ENCODE measurements at places on chromosomes 4 and X. TPM values are rescaled to one million over a fixed set of nuclear protein-coding genes. Genes with fewer than 3 reads are reported as not detected.

DNA sequence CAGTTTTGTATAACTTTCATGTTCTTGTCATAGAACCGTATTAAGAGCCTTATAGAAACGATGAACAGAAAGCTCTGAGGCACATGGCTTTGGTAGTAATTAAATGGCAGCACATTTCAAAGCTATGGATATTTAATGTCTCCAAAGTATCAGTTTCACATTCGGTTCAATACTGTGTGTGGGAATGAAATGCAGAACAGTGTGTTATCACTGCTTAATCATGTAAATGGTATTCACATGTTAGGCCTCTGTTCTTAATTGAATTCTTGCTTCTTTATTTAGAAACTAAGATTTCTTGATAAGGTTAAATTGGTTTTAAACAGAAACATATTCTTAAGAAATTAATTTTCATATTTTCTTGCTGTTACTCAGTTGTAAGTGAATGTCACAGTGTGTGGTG lies 701.0 kb upstream of the PITX2 start:
- no peak for DNase-seq

GRCh38 chr4:177251237-177251636 lies 58.4 kb upstream of the NEIL3 start:
- DNase-seq = no peak

- peak; percentile 65 for DNase-seq
These were observed 55.5 kb upstream of the MAGED1 start for GRCh38 chrX:51837921-51838320.

DNA sequence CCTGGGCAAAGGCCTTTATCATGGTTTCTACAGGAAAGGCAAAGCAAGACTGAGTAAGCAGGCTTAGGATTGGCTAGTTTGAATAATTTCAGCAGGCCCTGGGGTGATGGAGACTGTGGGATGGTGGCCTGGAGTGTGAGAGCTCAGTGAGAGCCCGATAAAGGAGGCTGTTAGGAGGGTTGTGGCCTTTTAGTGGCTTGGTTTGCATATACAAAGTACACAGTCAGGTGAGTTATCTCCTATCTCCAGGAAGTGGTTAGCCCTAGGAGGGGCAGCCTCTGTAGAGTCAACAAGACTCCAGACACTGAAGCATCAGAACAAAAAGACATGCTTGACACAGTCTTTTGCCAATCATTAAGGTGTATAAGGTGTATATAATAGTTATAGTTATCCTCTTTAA lies 157.2 kb downstream of the CFAP299 start:
- DNase-seq = peak; percentile 51

- peak; percentile 43 for DNase-seq
These were observed 42.2 kb upstream of the SMIM10 start for GRCh38 chrX:134948333-134949241.

DNA sequence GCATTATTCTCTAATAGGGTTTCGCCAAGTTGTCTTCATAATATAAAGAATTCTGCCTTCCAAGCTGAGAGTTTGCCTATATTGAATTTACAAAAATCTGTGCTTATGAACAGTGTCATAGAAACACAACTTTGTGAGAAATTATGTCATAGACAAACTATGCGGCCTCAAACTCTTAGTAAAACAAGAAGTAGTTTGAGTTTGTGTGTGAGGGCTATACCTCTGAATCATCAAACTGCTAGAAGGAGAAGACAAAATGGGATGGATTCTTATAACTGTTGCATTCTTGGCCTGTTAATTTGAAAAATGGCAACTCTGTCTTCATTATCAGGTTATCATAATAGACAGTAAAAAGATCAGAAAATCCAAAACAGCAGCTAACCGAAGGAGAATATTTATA lies 46.1 kb upstream of the NAP1L5 start:
- DNase-seq = no peak

DNA sequence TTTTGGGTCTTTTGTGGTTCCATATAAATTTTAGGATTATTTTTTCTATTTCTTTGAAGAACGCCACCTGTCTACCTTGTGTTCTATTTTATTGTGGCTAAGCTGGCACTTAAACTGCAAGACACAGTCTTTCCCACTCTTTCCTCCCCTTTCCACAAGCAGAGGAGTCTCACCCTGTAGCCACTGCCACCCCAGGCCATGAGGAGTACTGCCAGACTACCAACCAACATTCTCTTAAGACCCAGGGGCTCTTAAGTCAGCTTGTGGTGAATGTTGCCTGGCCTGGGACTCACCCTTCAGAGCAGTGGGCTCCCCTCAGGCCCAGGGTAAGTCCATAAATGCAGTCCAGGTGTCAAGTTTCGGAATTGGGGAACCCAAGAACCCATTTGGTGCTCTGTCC lies 58.0 kb upstream of the FMR1 start:
- DNase-seq = no peak

DNA sequence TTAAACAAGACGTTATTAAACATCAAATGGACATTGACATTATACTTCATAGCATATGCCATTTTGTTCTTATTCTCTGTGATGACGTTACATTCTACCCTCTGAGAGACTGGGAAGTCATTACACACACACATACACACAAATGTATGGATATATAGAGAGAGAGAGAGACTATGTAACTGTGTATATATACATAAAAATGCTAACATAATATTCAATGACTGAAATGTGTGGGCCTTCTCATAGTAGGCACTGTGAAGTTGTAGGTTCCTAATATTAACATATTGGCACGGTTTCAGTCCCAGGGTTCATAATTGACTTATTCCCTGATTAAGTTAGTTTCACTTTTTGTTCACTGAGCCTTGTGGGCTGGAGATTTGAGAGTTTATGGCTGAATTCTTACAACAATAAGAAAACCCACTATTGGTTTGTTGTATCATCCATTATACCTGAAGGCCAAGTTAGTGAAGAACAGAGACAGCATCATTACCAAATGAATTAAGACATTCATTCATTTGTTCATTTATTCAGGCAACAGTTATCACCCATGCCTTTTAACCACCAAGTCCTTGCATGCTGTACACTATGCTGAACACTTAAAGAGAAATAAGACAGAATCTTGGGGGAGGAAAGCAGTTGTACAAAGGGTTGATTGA lies 68.5 kb downstream of the GAB1 start:
- no peak for DNase-seq

DNA sequence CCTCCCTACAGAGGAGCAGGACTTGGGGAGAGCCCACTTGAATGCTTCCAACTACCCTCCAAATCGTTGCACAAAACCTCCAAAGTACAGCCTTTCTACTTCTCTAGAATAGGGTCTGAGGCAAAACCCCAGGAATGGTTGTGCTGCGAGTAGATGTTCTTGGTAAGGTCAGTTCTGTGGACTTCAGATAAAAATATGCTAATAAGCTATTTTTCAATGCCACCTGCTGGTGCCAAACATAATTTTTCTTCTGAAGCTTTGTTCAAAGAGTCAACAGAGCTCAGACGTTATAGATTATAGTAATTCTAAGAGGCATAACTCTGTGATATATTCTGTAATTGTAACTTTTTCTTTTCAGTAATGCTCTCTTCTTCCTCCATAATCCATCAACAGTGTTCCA lies 425.7 kb downstream of the GPAT3 start:
- DNase-seq = no peak

- DNase-seq = no peak
These were observed 127.0 kb downstream of the ZNF330 start for GRCh38 chr4:141347684-141348083.

DNA sequence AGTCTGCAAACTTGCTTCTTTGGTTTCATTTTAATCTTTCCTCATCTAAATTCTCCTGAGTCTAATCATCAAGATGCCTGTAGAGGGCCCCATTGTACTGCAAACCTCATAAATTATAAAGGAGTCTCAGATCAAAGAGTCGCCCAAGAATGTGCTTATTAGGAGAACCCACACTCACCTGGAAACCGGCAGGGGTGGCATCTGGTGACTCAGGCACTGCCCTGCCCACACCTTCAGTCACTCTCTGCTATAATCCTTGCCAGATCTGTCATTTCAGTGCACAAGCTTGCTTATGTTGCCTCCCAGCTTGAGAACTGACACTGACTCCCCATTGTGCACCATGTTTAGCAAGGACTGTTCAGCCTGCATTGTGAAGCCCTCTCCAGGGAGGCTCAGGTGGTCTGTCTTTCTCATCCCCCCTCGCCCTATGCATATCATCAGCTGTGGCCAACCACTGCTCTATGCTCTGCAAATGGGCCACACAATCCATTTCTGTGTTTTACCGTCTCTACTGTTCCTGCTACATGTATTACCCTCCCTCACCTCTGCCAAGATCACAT lies 12.4 kb downstream of the EPGN start:
- no peak for DNase-seq

GRCh38 chr4:52799813-52800212 lies 48.6 kb upstream of the ERVMER34-1 start:
- no peak for DNase-seq

- no peak for DNase-seq
These were observed 801 bp upstream of the ZC4H2 start for GRCh38 chrX:64977051-64977450.

GRCh38 chr4:1207603-1208265 lies 35.4 kb upstream of the SPON2 start:
- peak; percentile 36 for DNase-seq

GRCh38 chr4:114874321-114874720 lies 239.1 kb downstream of the NDST4 start:
- no peak for DNase-seq

GRCh38 chrX:136747003-136747986 lies 33.4 kb downstream of the ARHGEF6 start:
- DNase-seq = no peak

- no peak for DNase-seq
These were observed 52.5 kb downstream of the HMGB2 start for GRCh38 chr4:173281406-173282255.

GRCh38 chr4:105979506-105979905 lies 84.2 kb downstream of the NPNT start:
- no peak for DNase-seq

- DNase-seq = no peak
These were observed 107.6 kb downstream of the CDS1 start for GRCh38 chr4:84690481-84690880.

PDZD4 gene
- total RNA-seq = 1.9 TPM

ZNF718 gene
- 5.6 TPM for total RNA-seq

BMX gene
- total RNA-seq = 0.41 TPM

IL21 gene
- total RNA-seq = not detected

MAGEA2 gene
- total RNA-seq = not detected

CT45A3 gene
- total RNA-seq = not detected

CDX4 gene
- not detected for total RNA-seq

GAGE13 gene
- total RNA-seq = not detected

TCEAL7 gene
- total RNA-seq = 2.4 TPM

ZXDA gene
- 3.4 TPM for total RNA-seq

EPGN gene
- total RNA-seq = not detected

ARHGAP6 gene
- total RNA-seq = 3.0 TPM

GAGE12G gene
- 0.57 TPM for total RNA-seq
